Glomerular endothelial cell (primary cell): ENCODE measurements at places on chromosomes 2 and 18. TPM values are rescaled to one million over a fixed set of nuclear protein-coding genes. Genes with fewer than 3 reads are reported as not detected.
A peak's percentile ranks its signal among the peaks of the same experiment; 100 is the strongest.

The ARHGAP15 gene
- total RNA-seq = not detected in 2 replicates

The COX5B gene
- total RNA-seq = 276 and 376 TPM in 2 replicates

The FSHR gene
- total RNA-seq = not detected in 2 replicates

The DSG4 gene
- total RNA-seq = not detected in 2 replicates

The TACR1 gene
- total RNA-seq = not detected in 2 replicates

The PLEKHM3 gene
- 4.1 and 7.8 TPM in 2 replicates for total RNA-seq

The ZNF519 gene
- 2.3 and 5.1 TPM in 2 replicates for total RNA-seq

The WNT10A gene
- total RNA-seq = not detected in 2 replicates

The ARHGAP25 gene
- 24.9 and 32.2 TPM in 2 replicates for total RNA-seq

The RNF152 gene
- total RNA-seq = 26.7 and 59.6 TPM in 2 replicates

The HOXD8 gene
- total RNA-seq = 14.2 and 18.9 TPM in 2 replicates

The CTAGE1 gene
- total RNA-seq = not detected in 2 replicates

The PTH2R gene
- 0.97 TPM in 1 of 2 replicates, not detected in the other for total RNA-seq

The ACMSD gene
- not detected in 2 replicates for total RNA-seq

DNA sequence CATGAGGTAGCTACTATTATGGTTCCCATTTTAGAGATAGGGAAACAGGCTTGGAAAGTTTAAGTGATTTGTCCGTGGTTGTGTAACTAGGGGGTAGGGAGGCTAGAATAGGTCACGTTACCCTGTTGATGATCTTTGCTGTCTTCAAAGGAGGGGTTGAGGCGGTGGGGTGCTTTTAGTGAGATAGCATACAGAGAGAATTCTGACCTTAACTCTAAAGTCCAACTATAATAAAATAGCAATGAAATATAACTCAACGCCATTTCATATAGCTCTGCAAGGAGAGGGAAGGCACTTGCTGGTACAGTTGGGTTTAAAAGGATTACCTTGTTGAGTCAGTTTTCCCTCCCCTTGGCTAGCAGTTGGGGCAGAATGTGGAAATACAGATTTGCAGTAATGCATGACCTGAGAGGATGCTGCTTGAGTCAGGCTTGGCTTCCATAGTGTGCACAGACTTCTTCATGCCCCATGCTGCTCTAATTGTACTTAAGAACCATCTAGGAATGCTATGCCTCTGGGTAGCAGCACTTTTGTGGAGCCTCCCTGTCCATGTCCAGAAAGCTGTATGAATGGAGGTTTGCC, 143.9 kb downstream of the LTBP1 start:
- DNase-seq = no peak

DNA sequence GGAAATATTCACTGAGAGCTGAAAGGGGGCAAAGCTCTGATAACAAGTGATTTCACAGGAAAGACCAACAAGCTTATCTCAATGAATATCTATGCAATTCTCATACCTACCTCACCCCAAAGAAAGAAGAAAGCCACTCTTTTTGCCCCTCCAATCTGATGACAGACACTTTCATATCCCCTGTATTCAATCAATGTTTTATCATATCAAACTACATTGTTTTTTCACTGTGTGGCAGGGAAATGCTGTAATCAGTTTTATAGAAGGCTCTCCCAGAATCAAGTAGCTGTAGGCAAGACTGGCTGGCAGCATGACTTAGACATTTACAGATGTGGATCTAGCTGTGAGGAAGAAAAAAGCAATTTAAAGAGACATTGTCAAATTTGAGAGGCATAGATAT, 81.3 kb upstream of the PIK3C3 start:
- no peak for DNase-seq

- DNase-seq = no peak
Measured at GRCh38 chr2:38074058-38074763, 1.7 kb downstream of the CYP1B1 start.

DNA sequence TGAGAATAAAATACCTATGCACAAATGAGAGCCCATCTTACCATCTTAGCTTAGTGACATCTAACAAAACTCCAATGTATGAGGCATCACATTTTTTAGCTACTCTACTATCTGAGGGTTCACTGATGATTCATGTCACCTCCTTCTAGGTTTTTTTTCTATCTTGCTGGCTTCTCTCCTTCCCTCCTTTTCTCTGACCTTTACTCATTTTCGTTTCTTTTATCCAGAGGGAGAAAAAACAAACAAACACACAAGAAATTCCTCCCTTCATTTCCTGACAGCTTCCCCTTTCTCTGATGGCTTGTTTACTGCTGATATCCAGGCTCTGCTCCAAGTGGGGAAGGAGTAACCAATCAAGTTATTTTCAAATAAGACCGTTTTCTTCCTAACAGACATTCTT, 115.1 kb downstream of the UBE2E3 start:
- no peak for DNase-seq

GRCh38 chr2:20104900-20105545, 53.6 kb upstream of the LAPTM4A start:
- no peak for DNase-seq

- no peak for DNase-seq
Measured at GRCh38 chr2:47307066-47307465, 95.9 kb upstream of the MSH2 start.

DNA sequence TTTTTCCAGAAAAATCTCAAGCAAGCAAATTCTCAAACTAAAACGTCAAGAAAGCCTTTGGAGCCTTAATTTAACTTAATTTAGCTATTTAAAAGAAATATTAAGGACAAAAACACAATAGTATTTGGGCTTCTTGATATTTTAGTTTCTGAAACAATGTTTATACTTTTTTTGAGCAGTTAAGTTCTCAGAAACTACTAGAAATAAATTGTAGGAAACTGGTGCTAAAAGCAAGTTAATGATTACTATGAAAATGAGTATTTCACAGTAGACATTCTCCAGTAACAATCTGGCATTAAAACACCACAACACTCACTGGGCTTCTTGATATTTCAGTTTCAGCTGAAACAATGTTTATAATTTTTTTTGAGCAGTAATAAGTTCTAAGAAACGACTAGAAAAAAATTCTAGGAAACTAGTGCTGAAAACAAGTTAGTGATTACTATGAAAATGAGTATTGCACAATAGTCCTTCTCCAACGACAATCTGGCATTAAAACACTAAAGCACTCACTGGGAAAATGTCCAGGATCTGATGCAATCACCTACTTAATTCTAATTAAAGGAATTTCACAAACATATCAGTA, 45.1 kb downstream of the TRAK2 start:
- no peak for DNase-seq

- no peak for DNase-seq
Measured at GRCh38 chr2:15853903-15854302, 86.4 kb upstream of the MYCN start.

GRCh38 chr18:59730896-59731295, 33.7 kb upstream of the CCBE1 start:
- DNase-seq = no peak

DNA sequence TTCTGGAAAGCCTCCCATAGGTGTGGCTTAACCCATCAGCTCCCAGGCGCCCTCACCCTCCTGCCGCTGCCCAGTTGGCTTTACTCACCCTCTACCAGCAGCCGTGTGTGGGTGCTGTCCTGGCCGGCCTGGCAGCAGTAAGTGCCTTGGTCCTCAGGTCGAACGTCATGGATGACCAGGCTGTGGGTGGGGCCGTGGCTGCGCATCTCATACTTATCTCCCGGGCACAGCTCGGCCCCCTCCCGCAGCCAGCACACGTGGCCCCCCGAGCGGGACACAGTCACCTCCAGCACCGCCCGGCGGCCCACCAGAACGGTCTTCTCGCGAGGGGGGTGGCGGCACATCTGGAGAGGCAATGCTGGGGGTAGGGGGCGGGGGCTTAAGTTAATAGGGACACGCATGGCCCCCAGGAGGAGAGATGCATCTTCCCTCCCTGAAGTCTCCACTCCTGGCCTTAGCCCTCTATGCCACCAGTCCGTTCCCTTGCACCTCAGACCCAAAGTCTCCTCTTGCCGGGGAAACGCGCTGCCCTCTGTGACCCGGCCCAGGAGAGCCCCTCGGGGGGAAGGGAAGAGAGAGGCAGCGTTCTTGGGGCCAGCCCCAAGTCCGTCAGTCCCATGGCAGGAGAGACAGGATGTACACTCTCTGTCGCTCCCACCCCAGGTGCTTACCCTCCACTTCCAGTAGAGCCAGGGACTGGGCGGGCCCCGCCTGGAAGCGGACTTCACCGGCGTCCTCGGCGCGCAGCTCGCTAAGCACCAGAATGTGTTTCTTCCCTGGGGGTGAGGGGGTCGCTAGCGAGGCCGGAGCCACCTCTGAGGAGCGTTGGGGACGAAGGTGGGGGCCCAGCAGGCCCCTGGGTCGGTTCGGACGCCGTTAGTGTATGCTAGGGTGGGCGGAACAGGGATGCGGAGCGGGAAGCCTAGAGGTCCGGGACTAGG, 7.9 kb downstream of the TMEM198 start:
- no peak for DNase-seq

- DNase-seq = no peak
Measured at GRCh38 chr2:26754972-26755670, 9.0 kb upstream of the SLC35F6 start.

- peak; percentile 79 for DNase-seq
Measured at GRCh38 chr18:55781481-55781957, 193.5 kb upstream of the TCF4 start.

- no peak for DNase-seq
Measured at GRCh38 chr2:64398516-64399129, 55.3 kb upstream of the LGALSL start.

DNA sequence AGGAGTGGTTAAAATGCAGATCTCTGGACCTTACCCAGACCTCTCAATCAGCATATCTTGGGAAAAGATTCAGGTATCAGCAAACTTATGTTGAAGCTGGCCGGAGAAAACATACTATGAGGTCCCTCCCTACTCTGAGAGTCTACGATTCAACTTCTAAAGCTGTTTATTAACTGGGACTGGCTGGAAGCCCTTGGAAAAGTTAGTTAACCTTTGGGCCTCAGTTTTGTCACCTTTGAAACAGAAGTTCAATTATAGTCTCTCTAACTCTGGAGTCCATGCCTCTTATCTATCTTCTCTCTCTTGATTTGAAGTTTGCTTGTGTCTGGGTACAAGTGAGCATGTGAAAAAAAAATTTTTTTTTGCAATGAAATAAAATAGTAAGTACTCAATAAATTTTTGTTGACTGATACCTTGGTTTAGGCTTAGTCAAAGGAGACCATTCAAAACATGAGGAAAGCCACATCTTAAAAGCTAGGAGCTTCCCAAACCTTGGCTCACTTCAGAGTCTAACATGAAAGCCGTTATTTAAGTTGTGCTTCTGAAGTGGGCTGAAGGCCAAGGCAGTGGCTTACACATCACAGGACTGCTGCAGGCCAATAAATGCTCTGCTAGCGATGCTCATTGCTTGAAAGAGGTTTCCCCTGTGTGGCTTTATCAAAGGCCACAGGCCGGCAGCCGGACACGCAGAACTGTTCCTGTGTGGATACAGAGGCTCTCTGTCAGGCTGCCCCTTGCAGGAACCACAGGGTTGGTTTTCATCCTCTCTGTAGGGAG, 110.6 kb upstream of the FAM136A start:
- DNase-seq = no peak

GRCh38 chr2:215900203-215900611, 113.1 kb downstream of the MREG start:
- no peak for DNase-seq

GRCh38 chr18:56226025-56226424, 412.4 kb downstream of the TXNL1 start:
- DNase-seq = no peak

DNA sequence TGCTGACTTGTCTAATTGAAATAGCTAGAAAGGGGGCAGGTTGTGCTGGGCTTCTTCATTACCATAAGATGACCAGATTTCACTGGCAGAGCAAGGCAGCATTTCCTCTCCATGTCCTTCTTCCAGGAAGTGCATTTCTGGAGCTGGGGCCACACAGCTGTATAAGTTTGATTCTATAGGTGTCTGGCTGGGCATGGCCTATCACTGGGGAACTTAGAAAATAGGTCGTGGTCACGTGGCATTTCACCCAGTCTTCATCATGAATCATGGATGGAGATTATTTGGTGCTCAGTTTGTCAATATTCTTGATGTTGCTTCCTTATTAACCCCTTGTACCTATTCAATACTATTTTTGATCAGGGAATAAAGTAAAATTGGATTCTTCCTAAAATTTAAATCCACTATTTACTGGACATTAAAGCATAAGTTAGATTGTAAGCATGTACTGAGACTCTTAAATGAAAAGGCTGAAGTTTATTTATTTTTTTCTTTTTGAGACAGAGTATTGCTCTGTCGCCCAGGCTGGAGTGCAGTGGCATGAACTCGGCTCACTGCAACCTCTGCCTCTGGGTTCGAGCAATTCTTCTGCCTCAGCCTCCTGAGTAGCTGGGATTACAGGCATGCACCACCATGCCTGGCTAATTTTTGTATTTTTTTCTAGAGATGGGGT, 49.5 kb upstream of the TMEM87B start:
- no peak for DNase-seq

DNA sequence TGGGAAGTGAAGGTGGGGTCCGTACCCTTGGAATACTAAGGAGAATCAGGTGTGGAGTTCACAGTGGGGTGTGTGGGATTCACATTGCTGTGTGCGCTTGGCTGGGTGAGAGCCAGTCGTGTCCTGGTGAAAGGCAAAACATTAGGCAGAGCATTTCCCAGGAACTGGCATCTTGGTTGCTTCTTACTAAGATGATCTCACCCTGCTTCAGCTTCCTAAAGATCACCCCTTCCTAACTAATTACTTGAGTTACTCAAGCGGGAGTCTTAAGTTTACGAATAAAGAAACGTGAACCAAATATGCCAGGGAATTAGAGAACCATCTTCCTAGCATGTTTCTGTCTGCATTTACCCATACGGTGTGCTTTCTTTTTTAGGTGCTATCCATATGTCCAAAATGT, 122.9 kb downstream of the NCK2 start:
- DNase-seq = no peak

DNA sequence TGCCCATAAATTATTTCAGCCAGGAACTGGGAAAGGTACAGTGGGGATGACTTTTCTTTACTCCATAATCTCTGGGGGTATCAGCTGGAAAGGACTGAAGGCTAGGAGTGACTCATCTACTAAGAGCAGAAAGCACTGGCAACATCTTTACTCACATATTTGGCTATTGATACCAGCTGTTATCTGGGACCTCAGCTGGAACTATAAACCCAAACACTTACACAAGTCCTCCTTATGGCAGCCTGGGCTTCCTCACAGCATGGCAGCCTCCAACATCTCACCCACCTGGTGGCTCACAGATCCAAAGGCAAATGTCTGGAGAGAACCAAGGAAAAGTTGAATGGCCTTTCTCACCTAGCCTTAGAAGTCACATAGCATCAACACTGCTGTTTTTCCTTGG, 379.0 kb upstream of the RND3 start:
- no peak for DNase-seq

DNA sequence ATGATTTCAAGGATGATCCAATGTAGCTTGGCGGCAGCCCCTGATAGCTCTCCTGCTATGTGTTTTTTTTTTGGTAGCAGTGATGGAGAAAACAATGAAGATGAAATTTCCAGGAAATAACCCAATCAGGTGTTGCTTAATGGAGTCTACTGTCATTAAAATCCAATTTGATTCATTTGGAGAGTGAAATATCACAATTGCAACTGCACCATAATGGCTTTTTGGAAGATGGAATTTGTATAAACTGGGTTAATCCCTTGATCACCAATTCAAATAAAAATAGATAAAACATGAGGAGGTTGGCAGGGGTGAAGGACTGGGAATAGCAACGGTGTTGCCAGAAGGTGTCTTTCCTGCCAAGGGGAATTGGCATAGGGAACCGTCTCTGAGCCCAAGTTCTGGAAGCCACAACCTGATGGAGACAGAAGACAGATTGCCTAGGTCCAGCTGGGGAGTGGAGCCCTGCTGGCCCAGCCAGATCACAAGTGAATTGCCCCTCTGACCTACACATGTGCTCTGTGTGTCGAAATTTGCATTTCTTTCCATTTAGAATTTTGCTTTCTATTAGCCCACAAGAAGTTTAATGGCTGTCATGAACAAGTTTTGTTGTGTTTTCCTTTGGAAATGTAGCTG, 170.3 kb upstream of the SPRED2 start:
- no peak for DNase-seq

- DNase-seq = no peak
Measured at GRCh38 chr2:99984799-99985515, 157.4 kb downstream of the AFF3 start.
